Stimulated activated CD8-positive, alpha-beta memory T cell treated with anti-CD3 and anti-CD28 coated beads, Interleukin-15, amount 100 ng/mL, for 1 hour (primary cell): ENCODE measurements at places on chromosomes 7 and 10.

DNA sequence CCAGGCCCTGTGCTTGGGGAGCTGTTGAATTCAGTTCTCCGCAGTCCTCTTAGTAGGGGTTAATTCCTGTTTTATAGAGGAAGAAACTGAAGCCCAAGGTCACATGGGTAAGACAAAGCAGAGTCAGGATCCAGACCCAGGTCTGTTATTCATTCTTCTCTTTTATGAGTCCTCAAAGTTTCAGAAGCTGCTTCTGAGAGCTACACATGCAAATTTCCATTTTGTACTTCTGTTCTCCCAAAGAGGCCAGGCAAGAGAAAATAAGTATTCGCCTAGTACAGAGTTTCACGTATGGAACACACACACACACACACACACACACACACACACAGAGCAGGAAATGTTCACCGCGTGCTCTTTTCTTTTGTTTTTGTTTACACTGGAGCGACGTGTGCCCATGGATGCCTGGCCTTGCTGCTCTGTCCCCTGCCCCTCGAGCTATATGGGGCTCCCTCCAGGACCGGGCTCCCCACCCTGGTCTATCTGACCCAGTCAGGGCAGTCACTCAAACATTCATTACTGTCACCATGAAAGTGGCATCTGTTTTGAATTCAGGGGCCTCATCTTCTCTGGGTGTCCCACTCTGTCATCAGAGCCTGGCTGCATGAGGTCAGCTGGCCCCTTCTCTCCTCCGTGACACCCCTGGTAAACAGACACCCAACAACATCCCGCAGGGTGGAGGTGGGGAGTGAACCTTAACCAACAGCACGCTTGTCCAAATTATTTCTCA, 84.4 kb downstream of the TNS3 start:
- DNase-seq = no peak

DNA sequence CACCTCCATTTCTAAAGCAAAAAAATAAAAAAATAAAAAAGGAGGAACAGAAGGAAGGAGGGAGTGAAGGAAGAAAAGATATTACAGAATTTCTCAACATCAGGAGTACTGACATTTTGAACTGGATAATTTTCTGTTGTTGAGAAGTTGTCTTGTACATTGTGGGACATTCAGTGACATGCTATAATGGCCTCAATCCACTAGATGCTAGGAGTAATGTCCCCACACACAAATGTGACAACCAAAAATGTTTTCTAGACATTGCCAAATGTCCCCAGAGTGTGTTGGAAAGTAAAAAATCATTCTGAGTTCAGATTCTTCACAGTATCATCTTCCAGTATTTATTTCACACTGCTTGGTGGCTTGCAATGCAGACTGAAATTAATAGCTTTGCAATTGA, 6.5 kb downstream of the ZNF438 start:
- no peak for DNase-seq

DNA sequence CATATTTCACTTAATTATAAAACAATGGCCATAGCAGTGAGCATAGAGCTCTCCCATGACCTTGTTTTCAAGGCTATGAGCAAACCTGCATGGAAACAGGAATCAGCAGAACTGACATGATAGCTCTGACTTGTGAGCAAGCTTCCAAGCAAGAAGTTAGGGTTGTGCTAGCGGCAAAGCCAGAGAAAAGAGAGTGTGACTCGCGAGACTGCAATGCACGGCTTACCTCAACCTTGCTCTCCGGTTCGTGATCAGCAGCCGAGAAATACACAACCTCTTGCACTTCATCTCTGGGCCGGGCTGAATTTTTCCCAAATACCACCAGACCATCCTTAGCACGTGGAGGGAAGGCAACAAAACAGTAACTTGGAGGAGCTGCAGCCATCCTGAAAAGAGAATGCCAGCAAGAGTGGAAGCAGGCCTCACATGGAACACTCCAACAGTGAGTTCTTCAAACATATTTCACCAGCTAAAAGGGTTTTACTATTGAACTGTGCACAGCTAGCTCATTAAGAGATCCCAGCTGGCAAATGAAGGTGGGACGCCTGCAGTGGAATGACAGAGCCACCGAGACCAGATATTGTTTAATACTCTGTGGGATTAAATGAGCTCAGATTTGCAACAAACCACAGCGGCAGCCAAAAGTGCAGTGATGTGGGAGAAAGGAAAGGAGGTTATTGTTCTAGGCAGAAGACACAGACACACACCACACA, 20.8 kb downstream of the SCRN1 start:
- no peak for DNase-seq

DNA sequence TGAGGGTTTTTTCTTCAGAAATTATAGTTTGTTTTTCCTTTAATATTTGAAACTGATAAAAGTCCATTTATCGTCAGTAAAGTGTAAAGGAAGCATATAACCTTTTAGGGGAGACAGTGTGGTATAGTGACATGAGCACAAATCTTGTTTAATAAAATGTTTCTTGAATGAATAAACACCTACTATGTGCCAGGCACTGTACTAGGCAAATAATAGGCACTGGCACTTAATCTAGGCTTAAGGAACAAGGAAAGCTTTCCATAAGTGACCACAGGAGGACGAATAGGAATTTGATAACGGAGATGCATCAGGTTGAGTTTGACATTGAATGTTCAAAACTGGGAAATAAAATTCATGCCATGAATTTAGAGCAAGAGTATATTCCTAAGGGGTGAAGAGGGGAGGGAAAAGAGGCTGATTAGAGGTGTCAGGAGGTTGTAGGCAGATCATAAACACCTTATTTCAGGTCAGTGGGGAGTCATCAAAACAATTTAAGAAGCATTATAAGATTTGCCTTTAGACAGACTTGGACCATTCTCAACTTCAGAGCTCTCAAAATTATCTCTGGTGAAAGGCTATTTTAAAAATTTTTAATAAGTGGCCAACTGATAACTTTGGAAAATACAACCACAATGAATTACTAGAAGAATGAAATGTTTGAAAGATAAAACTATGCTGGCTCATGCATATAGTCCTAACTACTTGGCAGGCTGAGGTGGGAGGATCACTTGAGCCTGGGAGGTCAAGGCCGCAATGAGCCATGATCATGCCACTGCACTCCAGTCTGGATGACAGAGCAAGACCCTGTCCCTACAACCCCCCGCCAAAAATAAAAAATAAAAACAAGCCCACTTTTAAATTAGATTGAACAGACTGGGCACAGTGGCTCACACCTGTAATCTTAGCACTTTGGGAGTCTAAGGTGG, 22.4 kb downstream of the RALA start:
- no peak for DNase-seq

DNA sequence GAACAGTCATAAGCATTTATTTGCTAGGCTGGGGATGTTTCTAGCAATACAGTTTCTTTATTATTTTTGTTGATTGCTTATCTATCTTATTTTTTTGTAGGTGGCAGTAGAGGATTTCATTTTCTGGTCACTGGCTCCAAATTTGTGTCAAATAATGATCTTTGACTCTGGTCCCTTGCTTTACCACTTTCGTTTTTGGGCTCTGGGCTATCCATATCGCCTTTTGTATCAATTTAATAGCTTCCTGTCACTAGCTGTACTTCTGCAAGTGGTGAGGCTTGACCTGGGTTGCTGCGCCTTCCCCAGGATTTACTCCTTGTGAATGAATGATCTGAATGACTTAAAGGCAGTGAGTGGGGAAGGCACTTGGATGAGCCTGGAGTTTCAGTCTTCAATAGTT, 48.4 kb downstream of the MDFIC start:
- no peak for DNase-seq

DNA sequence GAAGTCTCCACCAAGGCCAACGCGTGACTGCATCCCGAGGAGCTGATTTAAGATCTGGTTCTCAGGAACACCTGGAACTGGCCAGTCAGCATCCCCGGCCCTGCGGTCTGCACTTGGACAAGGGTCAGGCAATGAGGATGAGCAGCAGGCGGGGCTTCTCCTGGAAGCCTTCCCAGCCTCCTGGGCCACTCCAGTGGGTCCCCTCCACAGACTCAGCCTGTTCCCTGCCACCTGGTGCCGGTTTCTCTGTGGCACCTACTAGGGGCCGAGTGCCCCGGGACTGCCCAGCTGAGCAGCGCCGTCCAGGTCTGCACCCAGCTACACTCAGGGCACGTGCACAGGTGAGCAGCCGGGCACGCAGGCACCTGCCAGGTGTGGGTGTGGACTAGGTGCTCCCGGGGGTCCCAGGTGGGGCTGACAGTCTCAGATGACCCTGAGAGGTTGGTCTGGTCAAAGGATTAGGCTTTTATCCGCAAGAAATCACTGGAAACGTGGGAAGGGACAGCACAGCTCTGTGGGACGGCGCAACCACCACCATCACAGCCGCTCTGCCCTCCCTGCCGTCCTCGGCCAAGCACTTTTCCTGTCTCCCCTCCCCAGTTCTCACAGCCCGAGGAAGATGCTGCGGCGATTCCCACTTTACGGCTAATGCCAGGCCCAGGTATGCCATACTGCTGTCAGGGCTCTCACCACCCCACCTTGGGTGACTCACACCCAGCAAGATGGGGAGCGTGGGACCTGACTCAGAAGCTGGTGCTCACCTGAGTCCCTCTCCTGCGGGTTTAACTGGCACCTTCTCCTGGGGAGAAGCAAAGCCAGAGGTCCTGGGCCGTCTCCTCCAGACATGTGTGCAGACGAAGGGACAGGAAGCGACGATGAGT, 166.0 kb downstream of the RNF216 start:
- DNase-seq = no peak

GRCh38 chr10:104297697-104298660, 29.0 kb downstream of the GSTO2 start:
- no peak for DNase-seq

- DNase-seq = no peak
Observed at GRCh38 chr7:16668978-16669377, 23.0 kb downstream of the BZW2 start.

DNA sequence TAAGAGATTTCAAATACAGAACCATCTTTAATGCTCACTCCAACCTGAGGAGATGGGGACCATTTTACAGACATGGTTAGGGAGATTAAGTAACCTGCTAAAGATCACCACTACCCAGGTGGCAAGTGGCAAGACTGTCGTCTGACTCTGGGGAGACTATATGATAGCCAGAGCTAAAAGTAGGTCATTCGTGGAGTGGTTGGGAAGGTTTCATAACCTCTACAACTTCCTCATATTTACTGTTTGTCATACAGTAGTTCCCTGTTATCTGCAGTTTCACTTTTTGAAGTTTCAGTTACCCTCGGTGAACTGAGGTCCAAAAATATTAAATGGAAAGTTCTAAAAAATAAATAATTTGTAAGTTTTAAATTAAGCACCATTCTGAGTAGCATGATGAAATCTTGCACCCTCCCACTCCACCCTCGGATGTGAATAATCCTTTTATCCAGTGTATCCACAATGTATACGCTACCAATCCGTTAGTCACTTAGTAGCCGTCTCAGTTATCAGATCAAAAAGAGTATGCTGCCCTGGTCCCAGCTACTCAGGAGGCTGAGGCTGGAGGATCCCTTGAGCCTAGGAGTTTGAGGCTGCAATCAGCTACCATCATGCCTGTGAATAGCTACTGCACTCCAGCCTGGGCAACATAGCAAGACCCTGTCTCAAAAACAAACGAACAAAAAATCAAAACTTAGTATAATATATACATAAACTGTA, 14.9 kb upstream of the LGI1 start:
- no peak for DNase-seq

GRCh38 chr10:43117777-43118583, 20.3 kb upstream of the CSGALNACT2 start:
- no peak for DNase-seq

- DNase-seq = no peak
Observed at GRCh38 chr7:78473571-78474301, 675.2 kb downstream of the PHTF2 start.

- no peak for DNase-seq
Observed at GRCh38 chr7:33829536-33829935, 75.8 kb upstream of the BMPER start.

DNA sequence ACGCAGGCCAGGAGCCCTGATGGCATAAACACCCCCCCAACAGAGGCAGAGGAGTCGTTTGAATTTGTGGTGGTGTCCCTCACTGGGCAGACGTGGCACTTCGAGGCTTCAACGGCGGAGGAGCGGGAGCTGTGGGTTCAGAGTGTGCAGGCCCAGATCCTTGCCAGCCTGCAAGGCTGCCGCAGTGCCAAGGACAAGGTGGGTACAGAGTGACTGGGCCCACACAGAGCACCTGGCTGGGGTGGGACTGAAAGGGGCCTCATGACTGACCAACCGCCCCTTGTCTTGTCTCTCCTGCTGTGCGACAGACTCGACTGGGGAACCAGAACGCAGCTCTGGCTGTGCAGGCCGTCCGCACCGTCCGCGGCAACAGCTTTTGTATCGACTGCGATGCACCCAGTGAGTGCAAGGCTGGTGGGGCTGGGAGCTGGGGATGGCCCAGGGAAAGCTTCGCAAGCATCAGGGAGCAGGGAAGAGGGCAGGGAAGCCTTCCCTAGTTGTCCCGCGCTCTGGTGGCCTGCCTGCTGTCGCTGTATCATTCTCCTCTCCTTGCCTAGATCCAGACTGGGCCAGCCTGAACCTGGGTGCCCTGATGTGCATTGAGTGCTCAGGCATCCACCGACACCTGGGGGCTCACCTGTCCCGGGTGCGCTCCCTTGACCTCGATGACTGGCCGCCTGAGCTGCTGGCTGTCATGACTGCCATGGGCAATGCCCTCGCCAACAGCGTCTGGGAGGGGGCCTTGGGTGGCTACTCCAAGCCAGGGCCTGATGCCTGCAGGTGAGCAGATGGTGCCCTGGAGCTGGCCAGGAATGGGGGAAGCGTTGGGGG, 25.4 kb downstream of the GBX1 start:
- no peak for DNase-seq

- no peak for DNase-seq
Observed at GRCh38 chr10:519716-520401, 169.6 kb downstream of the DIP2C start.

DNA sequence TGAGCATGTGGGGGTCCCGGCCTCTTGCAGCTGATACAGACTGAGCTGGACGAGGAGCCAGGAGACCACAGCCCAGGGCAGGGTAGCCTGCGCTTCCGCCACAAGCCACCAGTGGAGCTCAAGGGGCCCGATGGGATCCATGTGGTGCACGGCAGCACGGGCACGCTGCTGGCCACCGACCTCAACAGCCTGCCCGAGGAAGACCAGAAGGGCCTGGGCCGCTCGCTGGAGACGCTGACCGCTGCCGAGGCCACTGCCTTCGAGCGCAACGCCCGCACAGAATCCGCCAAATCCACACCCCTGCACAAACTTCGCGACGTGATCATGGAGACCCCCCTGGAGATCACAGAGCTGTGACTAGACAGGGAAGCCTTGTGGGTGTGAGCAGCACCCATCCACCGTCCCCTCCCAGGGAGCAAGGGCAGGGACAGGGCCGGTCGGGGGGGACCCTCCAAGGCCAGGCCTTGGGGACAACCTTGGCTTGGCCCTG, 36.1 kb downstream of the PSAP start:
- no peak for DNase-seq

DNA sequence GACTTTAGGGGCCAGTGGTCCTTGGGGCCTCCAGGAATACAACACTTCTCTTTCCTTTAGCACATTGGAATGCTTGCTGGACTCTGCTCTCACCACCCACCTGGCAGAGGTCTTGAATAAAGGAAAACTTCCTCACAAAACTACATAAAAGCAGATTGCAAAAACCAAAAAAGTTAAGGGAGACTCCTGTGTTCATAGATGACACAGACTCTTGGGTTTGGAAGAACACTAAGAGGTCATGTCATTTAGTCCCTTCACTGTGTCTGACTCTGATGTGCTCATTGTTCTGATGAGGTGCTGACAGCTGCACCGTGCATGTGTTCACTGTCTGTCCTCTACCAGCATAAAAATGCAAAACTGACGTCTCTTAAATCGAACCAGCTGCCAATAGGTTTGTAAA, 11.4 kb downstream of the BLNK start:
- DNase-seq = no peak
